NCI-H2029 (cell line): ENCODE measurements at places on chromosomes 6 and 20.
A peak's percentile ranks its signal among the peaks of the same experiment; 100 is the strongest.

DNA sequence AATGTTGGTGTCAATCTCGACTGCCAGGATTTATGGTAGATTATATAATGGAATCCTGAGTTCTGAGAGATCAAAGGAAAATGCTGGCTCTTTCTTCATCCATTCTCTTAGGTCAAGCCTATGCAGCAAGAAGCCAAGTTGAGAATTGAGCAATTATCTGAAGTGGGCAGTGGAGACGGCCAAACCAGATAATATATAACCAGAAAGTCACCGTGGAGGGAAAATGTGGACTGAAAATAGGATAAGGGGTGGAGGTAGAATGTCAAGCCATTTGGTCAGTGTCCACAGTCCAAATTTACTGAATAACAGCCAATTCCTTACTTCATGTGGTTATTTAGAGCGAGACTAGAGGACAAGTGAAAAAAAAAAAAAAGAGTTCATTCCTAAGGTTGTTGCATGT lies 107.8 kb upstream of the ESR1 start:
- no peak for DNase-seq

DNA sequence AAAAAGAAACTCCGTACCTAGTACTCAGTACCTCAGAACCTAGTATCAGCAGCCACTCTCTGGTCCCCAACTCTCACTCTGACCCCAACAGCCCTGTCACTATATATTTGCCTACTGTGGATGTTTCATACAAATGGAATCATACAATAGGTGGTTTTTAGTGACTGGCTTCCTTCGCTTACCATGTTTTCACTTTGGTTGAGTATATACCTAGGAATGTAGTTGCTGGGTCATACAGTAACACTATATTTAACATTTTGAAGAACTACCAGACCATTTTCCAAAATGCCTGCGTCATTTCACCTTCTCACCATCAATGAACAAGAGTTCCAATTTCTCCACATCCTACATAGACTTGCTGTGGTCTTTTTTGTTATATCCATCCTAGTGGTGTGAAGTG lies 283.2 kb downstream of the GMDS start:
- no peak for DNase-seq

DNA sequence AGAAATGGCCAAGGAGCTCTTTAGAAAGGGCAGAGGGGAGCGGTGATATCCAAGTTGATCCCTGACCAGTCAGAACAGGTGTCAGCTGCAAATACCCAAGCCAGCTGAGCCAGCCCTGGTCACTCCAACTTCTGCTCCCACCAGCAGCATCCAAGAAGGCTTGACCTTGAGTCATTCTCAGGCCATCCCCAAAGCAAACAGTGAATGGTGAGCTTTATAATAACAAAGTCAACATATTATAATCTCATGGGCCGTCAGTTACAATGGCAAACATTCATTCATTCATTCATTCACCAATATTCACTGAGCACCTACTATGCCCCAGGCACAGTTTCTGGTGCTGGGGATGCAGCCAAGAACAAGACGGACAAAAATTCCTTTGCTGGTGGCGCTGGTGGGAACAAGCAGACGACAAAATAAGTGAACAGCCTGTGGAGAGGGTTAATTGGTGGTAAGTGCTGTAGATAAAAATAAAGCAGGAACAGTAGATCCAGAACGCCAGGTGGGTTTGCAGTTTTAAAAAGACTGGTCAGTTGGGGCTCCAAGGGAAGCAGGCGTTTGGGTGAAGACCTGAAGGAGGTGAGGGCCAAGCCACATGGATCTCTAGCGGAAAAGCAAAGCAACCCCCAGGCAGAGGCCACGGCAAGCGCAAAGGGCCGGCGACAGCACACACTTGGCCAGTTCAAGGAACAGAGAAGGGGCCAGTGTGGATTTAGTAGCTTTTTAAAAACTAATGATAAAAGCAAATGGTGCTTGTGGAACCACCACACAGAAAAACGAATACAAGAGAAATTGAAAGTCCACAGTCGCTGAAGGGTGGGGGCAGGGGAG lies 131.8 kb upstream of the PTPN1 start:
- no peak for DNase-seq

- no peak for DNase-seq
Observed at GRCh38 chr6:20605061-20605460, 70.8 kb downstream of the CDKAL1 start.

DNA sequence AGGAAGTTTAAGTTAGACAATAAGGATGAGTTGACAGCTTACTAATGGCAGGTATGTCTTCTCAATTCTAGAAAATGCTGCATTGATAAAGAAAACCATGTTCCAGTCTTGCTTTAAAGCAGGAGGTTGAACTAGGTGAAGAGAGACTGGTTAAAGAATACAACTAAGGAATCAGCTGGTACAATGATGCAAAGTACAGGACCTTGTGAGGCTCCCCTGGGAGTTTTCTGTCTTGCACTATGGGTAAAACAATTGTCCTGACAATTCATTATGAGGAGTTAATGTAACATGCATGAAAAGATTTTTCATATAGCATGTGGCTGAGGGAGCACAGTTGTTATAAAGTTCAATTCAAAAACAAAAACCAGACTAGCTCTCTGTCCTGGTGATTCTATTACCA lies 157.2 kb downstream of the BMP2 start:
- DNase-seq = no peak

DNA sequence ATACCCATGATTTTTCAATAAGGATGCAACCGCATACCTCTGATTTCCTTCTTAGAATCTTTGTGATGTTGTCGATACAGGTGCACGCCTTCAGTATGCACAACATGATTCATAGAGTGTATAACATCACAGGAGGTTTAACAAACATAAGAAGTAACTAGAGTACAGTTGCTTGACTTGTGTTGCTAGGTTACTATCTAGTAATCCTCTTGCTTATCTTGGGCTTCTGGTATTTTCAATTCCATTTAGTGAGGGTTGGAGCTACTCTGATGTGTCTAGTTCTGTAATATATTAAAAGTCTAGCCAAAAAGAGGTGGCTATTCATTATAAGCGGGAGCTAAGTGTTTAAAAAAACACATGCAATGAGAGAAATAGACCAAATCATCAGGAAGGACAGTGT lies 85.5 kb upstream of the TENT5A start:
- no peak for DNase-seq

- DNase-seq = no peak
Observed at GRCh38 chr6:104729433-104729832, 130.3 kb downstream of the HACE1 start.

DNA sequence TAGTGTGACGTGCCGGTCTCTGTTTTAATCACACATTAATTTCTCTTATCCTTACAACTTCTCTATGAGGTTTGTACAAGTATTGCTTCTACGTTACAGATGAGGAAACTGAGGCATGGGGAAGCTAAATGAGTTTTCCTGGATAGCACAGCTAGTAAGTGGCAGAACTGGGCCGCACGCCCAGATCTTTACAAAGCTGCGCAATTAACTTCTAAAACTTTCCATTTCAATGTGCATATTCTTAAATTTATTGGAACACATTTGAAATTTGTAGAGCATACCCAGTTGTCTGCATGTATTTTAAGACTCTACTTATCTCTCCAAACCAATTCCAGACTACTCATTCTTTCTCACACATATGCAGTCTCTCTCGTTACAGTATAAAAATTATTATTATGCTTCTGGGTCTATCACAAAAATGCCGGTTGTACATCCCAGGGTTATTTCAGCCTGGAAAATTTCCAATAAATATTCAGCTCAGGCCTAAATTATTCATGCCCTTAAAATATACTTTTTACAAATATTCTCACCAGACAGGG lies 10.2 kb upstream of the PERP start:
- DNase-seq = no peak

- DNase-seq = no peak
Observed at GRCh38 chr20:24473435-24474223, 4.2 kb downstream of the SYNDIG1 start.

DNA sequence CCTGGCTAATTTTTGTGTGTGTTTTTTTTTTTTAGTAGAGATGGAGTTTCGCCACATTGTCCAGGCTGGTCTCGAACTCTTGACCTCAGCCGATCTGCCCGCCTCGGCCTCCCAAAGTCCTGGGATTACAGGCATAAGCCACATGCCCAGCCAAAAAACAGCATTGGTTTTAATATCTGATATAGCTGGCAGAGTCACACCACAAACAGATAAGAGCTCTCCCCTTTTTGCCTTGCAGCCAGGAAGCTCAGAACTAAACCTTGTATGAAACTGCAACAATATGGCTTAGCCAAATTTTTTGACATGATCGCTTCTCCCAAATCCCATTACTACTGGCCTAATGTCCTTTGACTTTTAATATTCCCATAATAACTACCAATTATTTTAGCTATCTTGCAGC lies 4.9 kb downstream of the ACOT8 start:
- no peak for DNase-seq

- no peak for DNase-seq
Observed at GRCh38 chr6:165600606-165601005, 62.4 kb downstream of the PDE10A start.

DNA sequence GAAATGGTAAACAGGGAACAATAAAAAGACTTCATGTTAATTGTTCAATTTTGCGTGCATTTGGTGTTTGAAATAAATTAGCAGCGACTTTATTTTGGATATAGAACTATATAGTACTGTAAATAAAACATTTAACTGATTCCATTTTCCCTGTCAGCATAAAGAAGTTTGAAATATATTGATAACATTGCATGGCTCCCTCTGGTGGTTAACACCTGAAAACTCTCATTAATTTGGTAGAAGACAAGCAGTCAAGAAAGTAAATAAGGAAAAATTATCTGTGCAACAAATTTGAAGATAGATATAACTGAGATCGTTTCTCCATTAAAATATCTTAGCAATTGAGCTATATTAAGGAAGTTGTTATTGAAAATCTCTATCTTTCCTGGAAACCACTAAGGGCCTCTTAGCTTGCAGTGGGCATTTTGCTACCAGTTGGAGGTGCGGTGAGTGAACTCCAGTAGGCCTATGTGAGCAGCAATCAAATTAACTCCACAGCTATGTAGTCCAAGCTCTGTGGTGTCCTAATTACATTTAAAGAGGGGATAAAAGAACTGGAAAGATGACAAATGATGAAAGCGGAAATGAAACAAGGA lies 435.7 kb upstream of the FKBP1C start:
- no peak for DNase-seq

DNA sequence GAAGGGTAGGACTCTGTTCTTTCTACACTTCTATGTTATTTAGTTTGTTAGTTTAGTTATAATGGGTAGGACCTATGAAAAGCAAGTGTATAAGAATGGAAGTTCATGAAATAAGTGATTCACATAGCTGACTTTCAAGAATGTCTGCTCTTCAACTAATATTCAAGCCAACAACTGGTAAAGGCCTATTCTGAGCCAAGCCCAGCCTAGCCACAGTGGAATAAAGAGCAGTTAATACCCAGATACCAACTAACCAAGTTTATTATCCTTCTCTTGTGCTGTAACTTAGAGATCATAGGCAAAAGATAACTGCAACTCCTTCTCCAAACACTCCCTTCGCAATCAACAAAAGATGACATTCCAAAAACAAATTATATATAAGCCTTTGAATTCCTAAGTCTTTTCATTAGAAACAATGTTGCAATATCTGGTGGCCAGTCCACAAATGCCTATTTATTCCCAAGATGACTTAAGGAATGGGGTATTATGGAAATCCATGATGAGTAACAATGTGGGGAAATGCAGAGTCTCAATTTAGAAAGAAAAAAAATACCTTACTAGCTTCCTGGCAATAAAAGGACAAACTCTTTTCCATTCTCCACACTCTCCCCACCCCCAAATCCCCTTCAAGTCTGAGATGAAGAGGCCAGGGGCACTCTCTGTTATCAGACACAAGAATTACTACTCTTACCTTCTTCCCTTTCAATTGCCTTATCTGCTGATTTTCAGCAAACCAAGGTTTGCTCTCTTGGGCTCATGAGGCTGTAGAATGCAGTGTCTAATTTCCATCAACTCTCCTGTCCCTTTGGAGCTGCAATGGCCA lies 27.4 kb downstream of the BTBD9 start:
- DNase-seq = no peak

DNA sequence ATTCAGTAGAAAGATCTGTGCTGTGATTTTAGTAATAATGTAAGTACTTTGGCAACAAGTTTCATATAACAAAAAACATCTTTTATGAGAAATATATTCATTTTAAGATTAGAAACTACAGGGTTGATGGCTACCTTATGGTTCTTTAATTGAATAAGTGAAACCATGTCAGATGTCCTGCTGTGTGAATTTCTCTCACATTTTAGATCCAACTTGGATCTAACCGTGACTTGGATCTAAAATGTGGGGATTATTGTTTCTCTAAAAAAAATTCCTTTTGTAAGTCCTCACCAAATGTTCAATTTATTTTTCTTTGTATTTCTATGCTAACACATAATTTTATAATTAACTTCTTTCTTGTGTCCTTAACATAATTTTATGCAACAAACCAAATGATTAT lies 30.4 kb downstream of the ZC2HC1B start:
- no peak for DNase-seq

DNA sequence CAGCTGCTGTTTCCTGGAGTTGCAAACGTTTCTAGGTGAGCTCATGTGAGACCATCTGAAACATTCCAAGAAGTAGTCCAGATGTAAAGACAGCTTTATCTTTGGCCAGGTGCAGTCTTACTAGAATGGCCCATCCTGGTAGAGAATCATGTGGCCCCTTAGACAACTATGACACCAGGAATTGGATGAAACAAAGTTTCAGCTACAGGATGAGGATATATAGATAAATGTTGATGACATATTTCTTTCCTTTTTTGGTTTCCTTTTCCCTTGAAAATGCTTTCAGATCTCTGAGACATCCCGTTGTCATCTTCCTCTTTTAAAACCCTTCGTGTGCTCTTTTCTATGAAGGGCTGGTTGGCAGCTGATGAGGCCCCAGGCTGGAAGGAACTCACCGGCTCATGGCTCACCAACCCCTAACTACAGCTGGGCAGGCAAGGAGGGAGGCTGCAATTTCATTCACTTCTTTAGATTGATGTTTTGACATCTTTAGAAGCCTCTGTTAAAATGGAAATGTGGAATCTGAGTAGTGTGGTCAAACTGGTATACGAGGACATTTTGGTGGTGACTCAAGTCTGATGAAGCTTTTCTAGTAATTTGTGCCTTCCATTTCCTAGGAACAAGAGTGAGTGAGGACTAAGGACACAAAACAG lies 167.9 kb upstream of the TNFAIP3 start:
- DNase-seq = no peak

DNA sequence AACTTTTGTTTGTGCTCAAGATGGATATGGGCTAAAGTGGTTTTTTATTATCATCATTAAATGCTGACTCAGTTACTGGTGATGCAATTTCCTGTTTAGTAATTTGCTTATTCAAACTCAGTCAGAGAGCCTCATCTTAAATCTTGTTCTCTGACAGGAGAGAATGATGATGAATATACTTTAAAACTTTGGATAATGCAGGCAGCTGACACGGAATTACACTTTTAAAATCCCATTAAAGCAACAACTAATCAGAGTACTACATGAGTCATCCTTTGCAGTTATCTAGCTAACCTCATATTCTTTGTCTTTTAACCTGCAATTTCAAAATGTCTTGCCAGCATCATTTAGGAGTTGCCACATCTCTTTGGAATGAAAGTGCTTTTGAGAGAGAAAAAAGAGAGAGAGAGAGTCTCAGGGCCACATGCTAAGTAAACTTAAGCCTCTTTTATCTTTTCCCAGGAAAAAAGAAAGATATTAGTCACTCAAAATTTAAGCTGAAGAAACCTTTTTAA lies 9.2 kb upstream of the C6orf141 start:
- DNase-seq = peak; percentile 15
